AG20443 (cell line): ENCODE measurements at places on chromosomes 5 and 9.

DNA sequence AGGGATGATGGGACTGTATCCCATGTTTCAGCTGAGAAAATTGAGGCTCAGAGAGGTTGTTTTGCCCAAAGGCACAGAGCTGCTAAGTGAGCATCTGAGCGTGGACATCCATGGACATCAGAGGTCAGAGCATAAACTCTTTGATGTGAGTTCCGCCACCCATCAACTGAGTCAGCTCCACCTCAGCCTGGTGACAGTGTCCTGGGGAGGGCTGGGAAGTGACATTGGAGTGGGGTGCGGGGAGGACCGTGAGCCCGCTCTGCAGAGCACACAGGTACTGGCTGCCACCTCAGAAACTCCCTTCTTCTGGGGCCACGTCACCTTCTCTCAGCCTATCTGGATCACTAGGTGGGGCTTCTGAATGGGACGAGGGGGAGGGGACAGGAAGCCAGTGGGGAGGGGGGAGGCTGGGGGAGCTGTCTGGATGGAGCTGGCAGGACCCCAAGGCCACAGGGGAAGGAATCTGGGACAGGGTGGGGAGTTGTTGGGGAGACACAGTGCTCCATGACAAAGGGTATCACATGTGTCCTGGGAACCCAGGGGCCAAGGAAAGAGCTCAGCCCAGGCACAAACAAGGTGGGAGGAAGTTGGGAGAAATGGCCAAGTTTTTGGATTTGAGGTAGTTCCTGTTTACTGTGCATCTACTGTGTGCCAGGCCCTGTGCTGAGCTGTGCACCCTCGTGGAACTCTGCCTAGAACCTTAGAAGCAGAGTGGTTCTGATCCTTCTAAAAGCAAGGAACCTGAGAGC lies 2.5 kb downstream of the LAMC3 start:
- no peak for DNase-seq

GRCh38 chr9:74817816-74818215 lies 69.9 kb downstream of the TRPM6 start:
- DNase-seq = no peak

- no peak for DNase-seq
These were observed 120.2 kb upstream of the CCDC152 start for GRCh38 chr5:42636425-42636824.

GRCh38 chr5:94725142-94725541 lies 106.7 kb downstream of the SLF1 start:
- DNase-seq = no peak

DNA sequence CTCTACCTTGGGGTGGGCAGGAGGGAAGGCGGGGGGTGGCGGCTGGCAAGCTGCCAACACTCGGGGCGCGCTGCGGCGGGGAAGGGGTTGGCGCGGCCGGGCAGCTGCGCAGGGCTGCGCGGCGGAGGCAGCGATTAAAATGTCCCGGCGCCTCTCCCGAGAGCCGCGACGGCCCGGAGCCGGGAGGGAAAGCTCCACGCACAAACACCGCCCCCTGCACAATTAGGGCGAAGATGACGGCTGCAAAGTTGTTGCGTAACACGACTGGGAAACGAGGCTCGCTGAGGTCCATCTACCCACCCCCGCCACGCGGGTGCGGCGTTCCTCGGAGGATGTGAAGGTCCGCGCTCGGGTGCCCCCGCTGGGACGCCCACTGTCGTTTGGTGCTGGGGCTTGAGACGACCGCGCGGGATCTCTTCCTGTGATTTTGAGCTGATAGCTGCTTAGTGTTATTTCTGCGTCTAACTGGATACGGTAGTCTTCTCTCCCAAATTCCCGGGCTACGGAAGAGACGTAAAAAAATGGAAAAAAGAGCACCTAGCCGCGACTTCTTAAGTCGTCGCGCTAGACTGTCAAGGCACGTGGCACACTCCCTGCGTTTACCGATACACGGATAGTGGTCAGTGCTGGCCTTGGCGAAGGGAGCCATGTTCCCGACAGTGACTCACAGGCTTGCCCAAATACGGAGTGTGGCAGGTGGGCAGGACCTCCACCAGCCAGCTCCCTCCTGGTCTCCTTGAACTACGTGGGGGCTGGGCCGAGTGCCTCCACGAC lies 958 bp upstream of the NFIL3 start:
- peak; percentile 77 for DNase-seq

GRCh38 chr9:126218359-126219125 lies 108.1 kb upstream of the MVB12B start:
- DNase-seq = no peak

GRCh38 chr5:135313405-135313804 lies 85.6 kb downstream of the MACROH2A1 start:
- DNase-seq = no peak

GRCh38 chr9:87834357-87834756 lies 48.3 kb upstream of the SPATA31E1 start:
- DNase-seq = no peak

DNA sequence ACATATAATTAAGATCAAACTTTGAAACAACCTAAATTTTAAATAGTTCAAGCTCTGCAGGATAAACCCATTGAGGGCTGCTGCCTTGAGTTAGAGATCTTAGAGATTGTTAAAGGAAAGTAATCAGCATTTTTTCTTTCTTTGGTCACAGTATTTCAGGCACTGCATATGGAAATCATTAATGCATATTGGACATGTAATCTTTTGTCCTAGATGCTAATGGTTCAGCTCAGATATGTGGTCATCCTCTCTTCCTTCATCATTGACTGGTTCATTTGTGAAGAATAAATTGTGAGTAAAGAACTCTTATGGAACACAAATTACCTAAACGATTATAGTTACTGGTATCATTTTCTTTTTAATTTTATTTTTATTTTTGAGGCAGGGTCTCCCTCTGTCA lies 82.0 kb upstream of the PRLR start:
- DNase-seq = no peak

GRCh38 chr5:159171274-159171673 lies 38.1 kb downstream of the RNF145 start:
- DNase-seq = no peak
